Activated CD4-positive, CD25-positive, alpha-beta regulatory T cell treated with anti-CD3 and anti-CD28 coated beads, Interleukin-2, amount 50 U/mL, for 16 hours (primary cell): ENCODE measurements at places on chromosomes 2 and 18.

- DNase-seq, result no peak
Observed at GRCh38 chr2:128617029-128617590, 298.4 kb upstream of the HS6ST1 start.

DNA sequence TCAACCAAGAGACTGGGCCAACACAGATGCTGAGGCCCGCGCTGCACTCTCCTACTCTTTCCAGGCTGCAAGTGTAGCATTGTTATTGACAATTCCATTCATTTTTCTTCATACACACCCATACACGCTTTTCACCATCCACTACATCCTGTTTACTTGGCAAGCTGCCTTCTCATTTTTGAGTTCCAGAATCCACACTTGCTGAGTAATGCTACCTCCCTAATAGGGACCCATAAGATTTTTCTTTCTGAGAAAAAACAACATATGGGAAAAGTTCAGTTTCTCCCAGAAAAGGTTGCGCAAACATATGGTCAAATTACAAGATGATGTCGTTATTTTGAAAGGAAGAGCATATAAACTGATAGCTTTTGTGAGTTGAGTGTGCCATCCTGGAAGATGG, 3.3 kb upstream of the NETO1 start:
- no peak for DNase-seq

- DNase-seq, result no peak
Observed at GRCh38 chr2:130744287-130745117, 10.8 kb upstream of the AMER3 start.

DNA sequence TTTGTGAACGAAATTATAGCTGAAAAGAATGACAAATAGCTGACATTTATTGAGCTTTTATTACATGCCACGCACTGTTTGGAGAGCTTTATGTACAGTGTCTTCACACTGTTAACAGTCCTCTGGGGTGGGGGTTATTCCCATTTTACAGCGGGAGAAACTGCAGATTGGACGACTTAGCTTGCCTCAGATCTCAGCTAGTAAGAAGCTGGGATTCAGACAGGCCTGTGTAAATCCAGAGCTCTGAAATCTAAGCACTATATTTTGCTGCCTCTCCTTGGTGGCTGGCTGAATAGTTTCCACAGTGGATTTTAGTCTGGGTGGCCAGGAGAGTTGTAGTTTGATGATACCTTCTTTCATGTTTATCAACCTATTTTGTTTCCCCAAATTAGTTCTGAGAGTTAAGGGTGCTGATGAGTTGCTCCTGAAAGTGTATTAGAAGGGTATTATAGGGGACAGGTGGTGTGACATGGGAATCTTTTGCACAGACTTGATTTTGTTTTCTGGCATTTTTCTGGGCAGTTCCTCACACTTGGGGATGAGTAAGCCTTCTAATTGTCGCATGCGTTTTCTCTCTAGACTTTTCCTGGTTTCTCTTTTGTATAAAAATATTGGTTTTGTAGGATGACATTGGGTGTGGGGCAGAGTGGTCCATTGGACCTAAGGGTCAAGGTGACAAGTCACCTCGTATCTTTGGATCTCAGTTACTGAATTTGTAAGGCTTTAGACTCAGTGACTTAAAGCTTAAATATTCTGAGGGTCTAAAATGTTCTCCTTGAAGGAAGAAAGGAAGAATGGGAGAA, 1.5 kb downstream of the ACSL3 start:
- no peak for DNase-seq

DNA sequence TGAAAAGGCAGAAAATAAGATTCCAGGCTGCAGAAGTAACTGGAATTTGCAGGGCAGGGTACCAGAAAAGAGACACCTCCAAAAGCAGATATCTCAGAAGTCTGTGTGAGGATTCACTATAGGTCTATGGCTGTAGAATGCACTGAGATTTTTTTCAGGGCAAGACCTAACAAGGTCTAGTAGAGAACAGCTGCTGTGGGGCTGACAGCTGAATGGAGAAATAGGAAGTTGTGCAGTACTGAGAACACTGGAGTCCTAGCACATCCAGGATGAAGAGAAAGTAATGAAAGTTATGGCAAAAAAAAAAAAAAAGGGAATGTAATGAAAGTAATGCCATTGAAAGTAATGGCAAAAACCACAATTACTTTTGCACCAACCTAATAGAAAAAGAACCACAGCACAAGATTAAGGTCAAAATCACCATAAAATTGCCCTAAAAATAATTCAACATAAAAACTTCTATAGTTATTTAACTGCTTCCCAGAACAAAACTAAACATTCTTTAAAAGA, 57.3 kb downstream of the CPO start:
- no peak for DNase-seq

DNA sequence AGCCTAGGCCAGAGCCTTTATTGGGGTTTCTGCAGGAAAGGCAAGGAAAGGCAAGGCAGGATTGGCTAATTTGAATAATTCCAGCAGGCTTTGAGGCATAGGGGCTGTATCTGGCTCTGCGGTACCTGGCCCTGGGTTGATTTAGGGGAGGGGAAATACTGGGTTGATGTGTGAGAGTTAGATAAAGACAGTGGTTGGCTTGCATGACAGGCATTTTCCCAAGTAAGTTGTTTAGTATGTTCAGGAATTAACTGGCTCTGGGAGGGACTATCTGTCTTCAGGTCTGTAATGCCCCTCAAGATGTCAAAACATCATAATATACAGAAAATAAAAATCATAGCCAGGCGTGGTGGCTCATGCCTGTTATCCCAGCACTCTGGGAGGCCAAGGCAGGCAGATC, 98.7 kb downstream of the UBR3 start:
- no peak for DNase-seq

DNA sequence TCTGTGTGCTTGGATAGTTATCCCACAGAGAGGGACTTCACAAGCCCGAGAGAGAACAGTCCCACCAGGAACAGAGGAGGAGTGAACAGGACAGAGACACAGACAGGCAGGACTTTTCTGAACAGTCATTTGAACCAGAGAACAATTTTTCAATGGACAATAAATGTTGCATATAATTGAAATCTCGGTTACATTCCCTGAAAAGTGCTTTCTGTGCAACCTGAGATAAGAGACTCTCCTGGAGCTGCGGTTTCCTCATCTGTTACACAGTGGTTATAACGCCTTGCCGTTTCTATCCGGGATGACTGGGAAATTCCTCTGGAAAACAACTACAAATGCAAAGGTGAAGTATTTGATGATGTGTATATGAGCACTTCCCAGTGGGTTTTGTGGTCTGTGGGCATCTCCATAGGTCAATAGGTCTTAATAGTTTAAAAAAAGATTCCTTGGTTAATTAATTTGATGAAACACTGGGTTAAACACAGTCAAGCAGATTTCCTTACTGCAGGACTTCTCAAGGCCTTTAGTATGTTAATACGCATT, 87.2 kb upstream of the HPCAL1 start:
- no peak for DNase-seq

- DNase-seq, result no peak
Observed at GRCh38 chr2:105194022-105194675, 47.4 kb upstream of the GPR45 start.

GRCh38 chr2:25000036-25000435, 28.3 kb upstream of the DNAJC27 start:
- DNase-seq, result no peak

DNA sequence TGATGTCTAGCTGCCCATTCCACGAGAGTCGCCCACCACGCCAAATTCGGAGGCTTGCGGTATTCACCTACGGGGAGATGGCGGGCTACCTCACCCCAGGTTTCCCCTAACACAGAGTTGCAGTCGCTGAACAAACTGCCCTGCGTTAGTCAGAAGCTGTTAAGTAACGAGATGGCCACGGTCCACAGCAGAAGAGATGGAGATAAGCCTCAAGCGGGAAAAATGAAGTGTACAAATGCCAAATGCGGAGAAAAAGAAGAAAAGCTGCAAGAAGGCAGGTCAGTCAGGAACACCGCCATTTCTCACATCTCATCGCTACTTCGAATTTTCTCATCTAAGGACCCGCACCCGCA, 425 bp downstream of the ASB3 start:
- no peak for DNase-seq

DNA sequence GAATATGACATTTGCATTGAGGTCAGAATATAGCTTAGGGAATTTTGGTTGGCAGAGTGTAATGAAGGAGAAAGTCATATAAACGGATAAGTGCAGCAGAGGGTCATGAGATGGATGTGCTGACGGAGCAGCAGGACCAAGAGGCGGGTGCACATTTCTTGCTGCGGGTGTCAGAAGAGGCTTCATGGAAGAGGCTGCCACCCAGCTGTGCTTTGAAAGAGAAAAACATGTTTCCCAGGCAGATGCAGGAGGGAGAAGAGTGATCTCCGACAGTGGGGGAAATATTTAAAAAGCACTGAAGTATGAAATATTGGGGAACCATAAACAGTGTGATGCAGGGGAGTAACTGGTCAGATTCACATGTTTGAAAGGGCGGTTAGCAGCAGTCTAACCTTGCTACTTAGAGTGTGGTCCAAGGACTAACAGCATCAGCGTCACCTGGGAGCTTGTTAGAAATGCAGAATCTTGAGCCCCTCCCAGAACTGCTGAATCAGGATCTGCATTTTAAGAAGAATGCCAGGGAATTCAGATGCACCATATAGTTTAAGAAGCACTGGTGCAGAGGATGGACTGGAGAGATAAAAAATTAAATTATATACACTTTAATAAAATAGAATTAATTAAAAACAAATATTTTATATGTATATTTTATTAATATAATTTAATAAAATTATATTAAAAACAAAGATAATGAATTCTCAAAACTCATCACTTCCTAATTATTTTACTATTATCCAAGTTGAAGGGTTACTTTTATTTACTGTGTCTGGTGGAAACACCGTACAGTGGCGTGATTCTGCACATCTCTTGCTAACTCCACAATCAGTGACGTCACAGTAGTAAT, 36.1 kb upstream of the SCYGR1 start:
- DNase-seq, result no peak

DNA sequence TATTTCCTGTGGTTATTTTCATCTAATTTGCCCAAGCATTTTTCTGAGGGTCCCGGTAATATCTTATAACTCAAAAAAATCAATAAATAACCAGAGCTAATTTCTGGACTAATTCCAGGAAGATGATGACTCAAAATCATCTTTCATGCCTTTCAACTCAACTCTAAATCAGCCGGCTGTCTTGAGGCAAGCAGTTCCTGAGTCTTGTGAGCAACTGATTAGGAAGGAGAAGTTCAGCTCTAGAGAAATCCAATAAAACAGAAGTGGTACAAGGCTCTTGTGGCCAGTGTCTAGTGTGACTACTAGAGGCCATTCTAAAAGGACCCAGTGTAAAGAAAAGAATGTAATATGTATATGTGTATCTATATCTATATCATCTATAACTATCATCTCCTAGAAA, 890.4 kb downstream of the TRIB2 start:
- DNase-seq, result no peak

GRCh38 chr18:35624146-35624545, 42.6 kb downstream of the GALNT1 start:
- DNase-seq, result no peak

DNA sequence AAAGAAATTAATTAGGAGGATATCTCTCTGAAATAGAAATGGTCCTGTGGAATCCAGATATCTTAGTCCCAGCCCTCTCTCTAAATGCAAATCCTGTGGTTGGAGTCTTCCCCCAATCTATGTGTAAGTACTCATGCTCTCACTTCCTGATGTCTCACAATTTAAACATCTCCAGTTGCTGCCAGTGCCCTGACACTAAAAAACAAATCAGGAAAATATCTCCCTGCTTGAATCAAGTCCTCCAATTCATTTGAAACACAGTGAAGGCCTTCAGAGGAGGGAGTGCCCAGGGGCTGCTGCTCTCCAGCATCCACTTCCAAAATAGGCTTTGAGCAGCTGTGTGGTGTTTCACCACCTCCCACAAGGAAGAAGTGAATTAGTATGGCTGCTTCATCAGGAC, 413.8 kb downstream of the RAD51AP2 start:
- DNase-seq, result no peak

GRCh38 chr2:172704072-172704936, 31.3 kb upstream of the RAPGEF4 start:
- DNase-seq, result no peak

GRCh38 chr2:49858113-49858490, 703.8 kb upstream of the FSHR start:
- no peak for DNase-seq

- no peak for DNase-seq
Observed at GRCh38 chr2:238114331-238114841, 14.2 kb downstream of the ESPNL start.
